DMS79 treated with DMSO at 0.1 percent for 48 hours (cell line): ENCODE measurements at places on chromosomes 3 and 15.

DNA sequence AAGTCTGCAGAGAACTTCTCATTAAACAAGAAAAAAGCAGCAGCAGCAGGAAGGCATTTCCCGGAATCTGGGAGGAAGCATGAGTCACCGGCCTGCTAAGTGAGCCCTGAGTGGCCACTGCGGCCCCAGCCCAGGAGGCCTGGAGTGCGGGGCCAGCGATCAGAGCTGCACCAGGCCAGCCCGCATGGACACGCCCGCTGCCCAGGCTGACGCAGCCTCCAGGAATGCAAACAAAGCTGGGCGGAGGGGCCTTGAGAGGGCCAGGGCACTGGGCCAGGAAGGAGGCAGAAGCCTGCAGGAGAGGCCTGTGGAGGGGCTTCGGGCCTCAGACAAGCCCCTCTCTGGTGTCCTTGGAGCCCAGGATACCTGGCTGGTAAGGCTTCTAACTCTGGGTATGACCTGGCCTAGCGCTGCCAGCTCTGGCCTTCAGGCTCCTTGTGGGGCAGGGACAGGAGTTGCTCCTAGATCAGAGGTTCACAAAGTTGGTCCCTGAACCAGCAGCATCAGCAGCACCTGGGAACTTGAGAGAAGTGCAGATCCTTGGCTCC lies 101.2 kb downstream of the SMAD6 start:
- DNase-seq = peak; percentile 10

DNA sequence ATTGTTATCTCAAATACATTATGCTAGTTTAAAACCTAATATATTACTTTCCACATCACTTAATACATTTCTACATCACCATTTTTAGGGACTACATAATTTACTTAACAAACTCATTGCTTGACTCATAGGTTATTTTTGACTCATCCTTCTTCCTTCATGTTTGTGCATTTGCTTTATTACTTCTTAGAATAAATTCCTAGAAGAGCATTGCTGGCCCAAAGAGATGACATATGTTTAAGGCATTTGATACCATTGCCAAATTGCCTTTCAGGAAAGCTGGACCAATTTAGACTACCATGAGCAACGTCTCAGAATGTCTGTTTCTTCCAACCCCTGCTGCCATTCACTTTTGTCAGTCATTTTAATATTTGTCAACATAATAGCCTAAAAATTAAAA lies 905.8 kb downstream of the IGSF11 start:
- no peak for DNase-seq

DNA sequence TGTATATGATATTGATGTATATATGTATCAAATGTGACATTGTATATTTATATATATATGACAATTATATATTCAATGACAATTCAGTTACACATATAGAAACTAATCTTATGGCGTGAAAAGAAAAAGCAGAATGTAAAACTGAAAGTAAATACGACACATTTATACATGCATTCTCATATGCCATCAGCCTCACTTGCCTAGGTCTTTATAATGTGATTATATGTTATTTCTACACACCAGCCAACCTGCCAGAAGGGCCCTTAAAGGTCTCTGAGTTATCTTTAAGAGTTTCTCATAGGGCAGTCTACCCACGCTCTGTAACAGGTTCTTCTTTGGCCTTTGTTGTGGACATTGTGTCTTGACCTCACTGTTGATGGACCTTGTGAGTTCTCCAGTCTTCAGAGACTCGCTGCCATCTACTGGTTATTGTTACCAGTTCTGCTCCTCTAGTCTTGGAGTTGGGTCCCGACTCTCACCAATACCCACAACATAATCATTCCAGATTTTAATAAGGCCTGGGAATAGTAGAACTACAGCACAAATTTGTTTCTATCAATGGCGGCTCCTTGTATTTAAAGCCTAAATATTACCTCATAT lies 371.5 kb upstream of the GOLIM4 start:
- no peak for DNase-seq

GRCh38 chr15:57307527-57308169 lies 68.7 kb upstream of the CGNL1 start:
- DNase-seq = no peak

DNA sequence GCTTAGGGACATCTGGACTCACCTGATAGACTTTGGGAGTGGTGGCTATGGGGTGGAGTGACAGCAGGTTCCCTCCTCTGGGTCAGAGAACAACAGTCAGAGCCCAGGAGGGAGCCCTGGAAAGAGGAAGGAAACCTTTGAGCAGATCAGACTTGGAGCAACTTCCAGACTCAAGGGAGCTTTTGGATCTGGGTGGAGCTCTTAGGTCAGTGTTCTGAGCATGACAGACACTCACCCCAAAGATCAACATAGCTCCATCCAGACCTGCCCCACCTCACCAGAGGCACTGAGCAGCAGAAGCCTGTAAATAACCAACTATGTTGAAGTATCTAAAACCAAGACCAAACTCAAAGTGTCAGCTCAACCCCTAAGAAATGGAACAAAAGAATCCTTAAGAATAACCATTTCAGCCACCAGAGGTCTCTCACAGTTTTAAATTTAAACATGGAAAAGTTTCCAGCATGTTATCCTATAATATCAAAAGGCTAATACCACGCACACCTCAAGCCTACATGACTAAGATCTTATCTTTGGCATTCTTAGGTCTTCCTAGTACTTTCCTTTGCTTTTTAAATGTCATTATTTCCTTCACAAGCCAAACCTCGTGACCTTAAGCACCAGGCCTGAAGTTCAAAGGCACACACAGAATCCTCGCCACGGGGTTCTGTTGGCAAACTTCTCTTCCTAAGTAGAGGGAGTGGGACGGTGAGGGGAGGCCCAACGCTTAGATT lies 56.4 kb downstream of the UMPS start:
- no peak for DNase-seq

DNA sequence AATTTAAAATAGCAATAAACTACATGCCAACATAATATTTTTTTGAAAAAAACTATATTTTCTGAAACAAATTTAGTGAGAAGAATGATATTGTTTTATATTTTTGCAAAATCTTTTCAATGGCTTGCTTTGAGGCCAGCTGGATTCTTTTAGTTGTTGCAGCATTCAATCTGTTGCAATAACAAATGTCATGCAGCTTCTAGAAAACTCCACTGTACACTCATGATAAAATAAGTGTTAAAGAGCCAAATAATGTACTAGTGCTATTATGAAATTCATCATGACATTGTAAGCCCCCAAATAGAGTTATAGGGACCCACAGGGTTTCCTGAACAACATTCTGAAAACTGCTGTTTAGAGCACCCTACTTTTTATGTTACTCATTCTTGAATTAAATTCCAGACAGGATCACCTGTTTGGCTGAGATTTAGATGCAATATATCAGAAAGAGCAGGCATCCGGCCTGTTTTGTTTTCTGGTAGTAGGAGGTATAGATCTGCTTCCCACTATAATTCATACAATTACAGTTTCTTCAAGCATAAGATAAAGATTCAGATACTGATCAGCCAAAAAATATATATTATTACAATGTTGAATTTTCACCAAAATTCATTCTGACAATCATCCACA lies 703.0 kb upstream of the ZNF385D start:
- DNase-seq = no peak

DNA sequence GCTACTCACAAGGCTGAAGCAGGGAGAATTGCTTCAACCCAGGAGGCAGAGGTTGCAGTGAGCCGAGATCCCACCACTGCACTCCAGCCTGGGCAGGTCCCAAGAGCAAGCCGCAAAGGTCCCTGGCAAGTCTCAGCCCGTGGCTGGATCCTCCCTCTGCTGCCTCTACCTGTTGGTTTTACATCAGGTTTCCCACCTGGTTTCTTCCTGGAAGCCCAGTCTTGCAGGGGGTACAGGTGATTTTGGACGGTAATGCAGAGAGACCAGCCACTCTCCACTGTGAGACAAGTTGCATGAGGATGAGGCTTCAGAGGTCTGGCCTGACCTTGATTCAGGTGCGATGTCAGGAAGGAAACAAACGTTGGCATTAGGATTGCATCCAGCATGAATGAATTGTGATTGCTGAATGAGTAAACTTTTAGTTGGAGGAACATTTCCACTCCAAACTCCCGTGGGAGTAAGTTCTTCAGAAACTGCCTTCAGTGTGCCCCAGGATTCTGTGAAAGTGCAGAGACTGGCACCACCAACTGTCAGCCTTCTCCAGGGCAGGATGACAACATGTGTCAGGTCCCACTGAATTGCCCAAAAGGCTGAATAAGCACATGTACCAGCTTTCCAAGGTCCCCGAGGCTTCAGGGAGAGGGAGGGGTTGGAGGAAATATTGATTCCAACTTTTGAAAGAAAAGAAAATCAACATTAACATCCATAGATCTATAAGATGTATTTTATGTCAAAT lies 189.4 kb downstream of the TJP1 start:
- no peak for DNase-seq

DNA sequence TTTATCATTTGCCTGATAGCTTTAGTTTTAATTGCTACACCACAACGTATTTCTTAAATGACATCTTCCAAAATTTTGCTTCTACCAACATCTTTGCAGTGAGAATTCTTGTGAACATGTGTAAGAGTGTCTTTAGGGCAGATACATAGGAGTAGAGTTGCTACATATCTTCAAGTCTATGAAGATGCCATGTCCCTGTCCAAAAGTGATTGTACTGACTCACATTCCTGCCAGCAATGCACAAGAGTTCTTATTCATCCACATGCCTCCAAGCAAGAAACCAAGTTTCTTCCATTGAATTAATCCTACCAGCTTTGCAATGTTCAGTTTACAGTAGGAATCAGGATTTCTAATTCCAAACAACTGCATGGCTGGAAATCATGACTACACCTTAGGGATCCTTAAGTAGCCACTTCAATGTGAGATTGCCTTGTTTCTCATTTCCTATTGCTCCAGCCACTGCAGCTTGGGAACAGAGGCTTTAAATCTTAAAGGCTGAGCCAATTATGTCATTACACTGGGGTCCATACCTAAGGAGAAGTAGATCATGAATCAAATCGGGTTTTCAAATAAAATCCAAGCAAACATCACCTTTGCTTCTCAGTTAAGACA lies 44.5 kb downstream of the BCL2L10 start:
- peak; percentile 34 for DNase-seq

DNA sequence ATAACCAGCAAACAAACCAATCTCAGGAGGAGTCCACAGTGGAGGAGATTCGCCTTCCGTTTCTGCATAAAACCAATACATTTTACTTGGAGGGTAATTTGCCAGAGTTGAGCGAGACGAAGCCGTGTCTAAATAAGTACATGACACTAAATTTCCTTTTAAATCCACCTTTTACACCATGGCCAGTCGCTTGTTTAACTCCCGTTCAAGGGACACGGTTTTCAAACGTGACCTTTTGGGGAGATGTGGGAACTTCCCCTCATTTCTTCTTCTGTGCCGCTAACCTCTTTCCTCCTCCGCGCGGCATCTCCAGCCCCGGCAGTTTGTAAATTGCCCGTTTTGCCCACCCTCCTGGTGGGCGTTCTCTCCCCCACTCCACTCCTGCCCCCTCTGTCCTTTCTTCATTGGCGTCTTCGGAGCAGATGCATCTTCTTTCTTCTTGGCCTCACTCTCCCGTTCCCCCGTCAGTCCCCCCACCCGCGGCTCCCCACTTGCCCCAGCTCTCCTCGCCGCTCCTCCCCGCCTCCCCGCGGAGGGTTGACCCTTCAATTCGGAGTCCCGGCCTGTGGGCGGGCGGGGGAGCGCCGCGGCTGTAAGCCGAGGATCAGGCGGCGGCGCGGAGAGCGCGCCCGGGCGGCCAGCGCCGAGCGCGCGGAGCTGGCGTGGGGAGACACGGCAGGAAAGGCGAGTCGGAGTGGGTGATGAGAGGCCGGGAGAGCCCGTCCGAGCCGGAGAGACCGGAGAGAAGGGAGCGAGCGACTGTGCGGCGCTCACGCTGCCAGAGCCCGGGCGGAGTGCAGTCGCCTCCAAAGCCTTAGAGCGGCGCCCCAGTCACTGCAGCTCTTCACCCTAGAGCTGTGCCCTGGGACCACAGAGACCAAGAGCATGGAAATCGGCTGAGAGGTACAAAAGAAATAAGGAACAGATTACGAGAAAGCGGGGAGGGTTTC lies at the start of gene NLGN1:
TSS of gene NLGN1 (plus strand) at position 584 of the 950 bp plus-strand sequence.
- peak; percentile 71 for DNase-seq

DNA sequence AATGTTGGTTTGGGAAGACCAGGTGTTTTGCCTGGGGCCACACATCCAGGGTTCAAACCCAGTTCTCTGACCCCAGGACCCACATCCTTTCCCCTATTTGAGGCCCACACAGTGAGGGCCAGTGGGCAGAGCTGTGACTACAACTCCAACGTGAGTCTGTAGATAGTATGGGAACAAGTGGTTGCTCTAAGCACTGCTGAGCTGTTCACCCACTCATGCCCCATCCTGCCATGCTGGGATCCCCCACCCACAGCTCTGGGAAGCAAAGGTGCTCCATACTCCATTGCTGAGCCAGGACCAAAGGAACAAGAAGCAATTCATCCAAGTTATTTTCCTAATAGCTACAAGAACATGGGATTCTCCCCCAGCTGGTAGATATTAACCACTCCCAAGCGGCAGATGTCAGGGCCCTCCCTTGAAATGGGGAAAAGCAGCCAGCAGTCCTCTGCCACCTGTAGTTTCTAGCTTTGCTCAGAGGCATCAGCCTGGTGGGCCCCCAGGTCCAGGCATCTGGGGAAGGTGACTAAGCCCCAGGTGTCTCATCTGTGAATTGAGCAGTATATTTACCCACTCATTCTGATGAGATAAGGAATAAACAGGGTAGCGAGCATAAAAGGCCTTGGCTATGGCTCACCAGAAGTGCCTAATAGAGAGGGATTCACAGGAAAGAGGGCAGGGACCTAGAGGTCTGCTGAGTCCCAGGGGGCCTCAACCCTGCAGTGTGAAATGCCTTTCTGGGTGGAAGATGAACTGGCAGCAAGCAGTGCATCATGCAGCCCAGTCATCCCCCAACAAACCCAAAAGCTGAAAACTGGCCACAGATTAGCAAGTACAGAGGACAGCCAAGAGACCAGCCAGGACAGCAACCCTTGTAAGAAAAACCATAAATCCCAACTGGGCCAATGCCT lies 33.4 kb downstream of the POC1A start:
- DNase-seq = no peak

DNA sequence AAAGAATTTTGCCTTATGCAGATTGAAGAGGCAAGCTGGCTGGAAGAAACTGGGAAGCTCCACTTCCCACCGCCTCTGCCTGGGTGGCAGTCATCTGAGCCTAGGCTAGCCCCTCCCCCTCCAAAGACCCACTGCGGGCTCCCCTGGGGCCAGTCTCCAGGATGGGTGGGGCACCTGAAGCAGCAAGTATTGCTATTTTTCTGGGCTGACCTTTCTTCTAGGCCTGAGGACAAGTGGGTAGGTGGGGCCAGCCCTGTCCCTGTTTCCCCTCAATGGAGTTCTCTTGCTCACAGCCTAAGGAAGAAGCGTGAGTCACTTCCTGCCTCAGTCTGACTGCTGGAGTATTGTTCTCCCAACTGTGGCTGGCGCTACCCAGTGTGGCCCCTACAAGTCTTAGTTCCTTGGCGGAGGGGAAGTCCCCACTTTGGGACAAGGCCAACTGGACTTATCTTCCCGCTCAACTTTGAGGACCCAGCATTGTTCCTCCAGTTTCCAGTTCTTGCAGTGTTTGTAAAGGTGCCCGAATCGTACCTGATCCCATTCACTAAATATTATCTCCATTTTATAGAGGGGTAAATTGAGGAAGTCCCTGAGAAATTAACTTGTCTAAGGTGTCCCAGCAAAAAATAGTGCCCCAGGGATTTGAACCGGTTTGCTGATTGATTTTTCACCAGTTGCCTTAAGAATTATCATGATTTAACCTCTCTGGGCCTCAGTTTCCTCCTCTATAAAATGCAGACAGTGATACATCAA lies 1.4 kb downstream of the FURIN start:
- no peak for DNase-seq
